ENCODE measurements at places on chromosomes 6 and 20. TPM values are rescaled to one million over a fixed set of nuclear protein-coding genes. Genes with fewer than 3 reads are reported as not detected.

The COL20A1 gene
- total RNA-seq = not detected

The CALHM5 gene
- 4.9 TPM for total RNA-seq

- DNase-seq = no peak
These were observed 38.5 kb downstream of the ARFGEF2 start for GRCh38 chr20:48959899-48960550.

DNA sequence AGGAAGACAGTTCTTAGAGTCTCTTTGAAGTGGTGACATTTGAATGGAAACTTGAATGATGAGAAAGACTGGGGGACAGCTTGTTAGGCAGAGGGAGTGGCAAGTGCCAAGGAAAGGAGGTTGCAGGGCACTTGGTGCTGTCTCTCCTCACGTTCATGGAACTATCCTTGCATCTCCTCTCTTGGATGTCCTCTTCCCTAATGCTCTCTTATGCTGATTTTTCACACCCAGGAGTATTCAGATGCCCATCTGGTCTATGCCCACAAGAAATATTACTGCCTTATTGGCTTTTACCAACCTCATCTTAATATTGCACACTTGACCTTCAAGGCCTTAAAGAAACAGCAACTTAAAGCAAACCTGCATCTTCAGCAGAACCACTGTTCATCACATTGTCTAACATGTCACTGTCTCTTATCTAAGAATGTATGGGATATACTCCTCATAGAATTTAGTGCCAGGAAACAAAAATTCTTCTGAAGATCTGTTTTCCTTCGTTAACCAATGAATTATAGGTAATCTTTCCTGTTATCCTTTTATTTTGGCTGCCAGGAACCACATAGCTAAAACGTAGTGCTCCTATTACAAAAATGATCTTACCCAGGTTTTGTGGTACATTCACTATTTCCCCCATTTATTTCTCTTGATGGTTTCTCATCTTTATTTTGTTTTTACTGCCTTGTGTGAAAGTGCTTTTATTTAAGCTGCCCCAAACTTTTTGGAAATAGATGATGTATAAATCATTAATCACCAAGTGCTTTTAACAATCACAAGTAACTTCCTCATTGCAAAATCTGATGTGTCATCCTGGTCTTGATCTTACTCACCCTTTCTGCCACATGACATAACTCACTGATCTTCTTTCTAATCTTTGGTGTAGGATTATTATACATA is 12.8 kb downstream of the RGS17 start:
- DNase-seq = no peak

GRCh38 chr6:127342296-127342945 is 988 bp downstream of the ECHDC1 start:
- DNase-seq = no peak

DNA sequence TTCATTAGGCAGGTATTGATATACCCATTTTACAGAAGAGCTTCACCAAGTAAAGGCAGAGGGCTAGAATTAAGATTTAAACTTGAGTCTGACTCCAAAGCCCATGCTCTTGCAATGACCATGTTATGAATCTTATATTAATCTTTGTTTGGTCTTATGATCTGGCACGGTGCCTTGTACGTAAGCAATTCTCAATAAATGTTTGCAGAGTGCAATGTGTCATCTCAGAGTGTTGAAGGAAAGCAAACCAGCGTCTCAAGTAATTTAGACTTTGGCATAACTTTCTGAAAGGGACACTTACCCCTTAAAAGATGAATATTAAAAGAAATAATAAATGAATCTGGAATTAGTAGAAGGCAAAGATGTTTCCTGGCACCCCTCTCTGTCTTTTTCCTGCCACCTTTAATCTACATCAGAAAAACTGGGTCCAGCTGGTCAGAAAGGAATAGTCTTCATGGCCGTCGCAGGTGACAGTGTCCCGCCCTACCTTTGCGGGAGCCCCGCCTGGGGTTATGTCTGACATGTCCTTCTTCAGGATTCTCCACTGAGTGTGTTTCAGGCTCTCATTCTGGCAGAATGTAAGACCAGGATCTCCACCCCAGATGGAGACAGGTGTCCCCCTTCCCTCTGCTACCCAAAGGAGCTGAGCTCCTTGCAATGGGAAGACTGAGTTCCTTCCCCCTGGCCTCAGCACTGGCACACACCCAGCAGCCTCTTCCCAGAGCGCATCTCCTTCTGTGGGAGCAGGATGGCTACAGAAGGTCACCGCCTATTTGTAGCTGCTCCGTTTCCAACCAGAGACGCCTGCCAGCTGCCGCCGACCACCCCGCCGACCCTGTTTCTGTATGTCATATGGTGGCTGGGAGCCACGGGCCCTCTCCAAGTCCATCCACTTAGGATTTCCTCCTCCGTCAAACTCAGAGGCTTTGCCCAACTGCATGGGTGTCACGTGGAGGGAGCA is 266.3 kb upstream of the ECI2 start:
- DNase-seq = no peak

DNA sequence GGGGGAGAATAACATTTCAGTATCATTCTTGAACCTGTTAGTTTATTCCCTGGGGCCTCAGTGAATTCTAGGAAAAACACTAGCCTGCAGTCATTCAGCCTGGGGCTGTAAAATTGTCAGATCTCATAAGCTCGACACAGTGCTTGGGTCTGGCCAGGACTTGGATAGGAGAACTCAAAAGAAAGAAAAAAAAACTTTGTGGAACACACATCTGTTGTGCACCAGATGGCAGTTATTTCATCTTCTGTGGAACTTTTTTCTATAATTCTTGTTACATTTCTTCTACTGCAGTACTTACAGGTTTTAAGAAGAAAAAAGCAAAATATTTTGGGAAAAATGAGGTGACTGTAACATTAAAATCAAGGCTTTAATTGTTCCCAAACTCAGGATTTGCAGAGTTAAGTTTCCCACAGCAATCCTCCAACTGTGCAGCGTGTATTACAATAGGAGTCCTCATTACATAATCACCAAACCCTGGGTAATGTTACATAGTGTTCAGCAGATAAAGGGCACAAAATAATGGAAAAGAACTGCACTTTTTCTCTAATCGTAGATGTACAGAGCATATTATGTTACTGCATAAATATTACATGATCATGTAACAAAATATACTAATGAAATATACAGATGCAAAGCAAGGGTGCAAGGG is 531.1 kb upstream of the CITED2 start:
- DNase-seq = no peak

DNA sequence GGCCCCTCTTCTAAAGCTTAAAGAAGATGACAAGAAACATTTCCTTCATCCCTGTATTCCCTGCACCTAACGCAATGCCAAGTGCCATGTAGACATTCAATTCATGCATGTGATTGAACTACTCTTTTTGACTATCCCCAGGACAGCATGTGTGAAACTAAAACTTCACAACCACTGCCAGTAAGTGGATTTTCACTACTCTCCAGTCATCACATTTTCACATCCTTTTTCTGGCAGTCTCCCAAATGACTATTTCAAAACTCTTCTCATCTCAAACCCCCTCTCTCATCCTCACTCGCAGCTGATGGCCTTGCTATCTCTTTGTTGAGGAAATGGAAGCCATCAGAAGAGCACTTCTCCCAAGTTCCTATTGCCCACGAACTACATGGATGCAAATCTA is 122.6 kb downstream of the OPRM1 start:
- DNase-seq = no peak

DNA sequence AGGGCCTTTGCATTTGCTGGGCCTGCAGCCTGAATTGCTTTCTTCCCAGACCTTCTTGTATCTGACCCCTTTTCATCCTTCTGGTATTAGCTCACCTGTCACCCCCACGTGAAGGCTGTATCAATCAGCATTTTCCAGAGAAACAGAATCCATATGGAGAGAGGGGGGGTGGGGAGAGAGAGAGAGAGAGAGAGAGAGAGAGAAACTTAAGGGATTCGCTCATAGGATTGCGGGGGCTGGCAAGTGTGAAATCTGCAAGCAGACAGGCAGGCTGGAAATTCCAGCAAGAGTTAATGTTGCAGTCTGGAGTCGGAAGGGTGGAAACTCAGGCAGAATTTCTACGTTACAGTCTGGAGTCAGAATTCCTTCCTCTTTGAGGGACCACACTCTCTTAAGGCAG is 410.7 kb upstream of the SULF2 start:
- no peak for DNase-seq

DNA sequence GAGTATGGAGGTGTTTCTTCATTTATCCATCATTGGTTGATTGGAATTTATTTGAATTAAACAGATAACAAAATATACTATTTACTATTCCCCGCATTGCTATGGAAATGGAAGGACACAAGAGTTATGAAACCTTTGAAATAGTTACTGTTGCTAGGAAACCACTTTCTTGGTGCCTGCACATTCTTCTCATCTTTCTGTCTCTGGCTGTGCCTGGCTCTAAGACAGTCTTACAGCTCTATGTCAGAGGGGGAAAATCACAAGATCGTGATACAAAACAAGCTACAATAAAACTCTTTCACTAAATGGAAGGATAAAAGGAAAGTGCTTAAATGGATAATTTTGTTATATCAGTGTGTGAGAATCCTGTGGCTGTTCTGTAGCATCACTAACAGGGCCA is 453.0 kb downstream of the LMBRD1 start:
- DNase-seq = no peak

The ZSCAN23 gene
- 6.0 TPM for total RNA-seq

DNA sequence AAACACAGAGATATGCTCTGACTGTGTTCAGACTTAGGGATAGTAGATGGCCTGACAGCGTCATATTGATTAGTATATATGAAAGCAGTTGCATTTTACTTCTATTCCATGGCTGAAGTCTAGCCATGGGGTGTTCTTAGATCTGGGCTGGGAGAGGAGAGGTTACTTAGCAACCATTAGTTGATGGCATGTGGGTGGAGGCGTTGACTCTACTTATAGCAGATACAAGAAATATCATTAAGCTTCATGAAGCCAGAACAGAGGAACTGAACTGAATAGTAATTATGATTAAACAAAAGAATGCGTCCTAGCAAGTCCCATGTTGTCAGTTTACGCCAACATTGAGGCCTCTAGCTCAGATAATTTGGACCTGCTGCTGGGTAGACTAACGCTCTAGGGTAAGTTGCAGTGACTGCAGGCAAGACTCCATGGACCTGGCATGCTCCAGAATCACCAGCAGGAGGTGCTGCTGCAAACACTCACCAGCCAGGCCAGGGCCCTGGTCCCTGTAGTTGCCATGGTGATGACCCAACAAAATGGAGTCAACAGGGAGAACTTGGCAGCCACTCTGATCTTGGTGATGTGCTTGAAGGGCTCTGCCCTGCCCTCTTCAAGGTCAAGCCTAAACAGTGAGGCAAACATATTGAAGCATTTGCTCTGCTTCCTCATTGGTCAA is 477.3 kb downstream of the PREX1 start:
- no peak for DNase-seq

The CD93 gene
- 0.21 TPM for total RNA-seq

The ADAT2 gene
- total RNA-seq = 4.5 TPM

DNA sequence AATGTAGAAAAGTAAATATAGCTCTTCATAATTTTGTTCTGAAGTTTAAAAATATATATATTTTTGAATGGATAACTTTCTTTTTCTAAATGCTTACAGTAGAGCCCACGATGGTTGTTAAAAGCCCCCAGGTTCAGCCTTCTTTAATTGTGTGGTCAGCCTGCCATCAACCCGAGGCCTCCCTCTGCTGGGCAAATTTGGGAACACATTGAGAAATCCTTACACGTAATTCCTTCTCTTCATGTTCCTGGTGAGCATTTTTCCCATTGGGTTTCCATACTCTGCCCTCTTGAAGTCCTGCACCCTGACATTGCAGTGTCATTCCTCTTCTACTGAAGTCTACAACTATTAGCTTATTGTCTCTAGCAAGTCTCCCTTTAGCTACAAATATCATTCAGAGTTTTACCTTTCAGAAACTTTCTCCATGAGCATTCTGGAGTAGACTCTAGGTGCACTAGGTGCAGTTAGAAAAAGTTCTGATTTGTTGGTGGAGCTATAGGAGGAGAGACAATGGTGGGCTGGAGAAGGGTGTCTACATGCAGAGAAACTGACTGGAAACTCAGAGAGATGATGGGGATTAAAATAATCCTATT is 40.6 kb downstream of the TRIM38 start:
- DNase-seq = no peak

DNA sequence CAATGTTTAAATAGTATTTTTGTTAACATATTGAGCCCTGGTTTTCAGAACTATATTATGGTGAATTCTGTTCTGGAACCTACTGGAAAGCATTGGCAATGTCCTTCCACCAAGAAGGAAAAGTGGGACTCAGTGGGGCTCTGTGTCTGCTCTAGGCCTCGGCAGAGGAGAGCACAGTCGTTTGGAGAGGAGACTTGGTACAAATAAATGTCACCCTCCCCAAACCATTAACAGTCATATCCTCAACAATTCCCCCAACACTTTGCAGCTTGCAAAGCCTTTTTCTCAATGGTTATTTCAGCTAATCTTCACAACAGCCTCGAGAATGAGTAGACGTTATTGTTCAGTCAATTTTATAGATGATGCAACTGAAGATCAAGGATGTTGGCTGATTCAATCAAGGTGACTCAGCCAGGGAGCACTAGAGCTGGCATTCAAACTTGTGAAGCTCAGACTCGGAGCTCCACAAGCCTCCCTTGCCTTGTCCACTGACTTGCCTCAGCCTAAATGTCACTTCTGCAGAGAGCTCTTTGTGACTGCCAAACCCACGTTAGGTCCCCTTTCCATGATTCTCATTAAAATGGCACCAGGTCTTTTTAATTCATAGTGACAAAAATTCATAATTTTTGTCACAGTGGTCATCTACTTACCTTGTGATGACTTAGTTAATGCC is 60.6 kb downstream of the TOX2 start:
- DNase-seq = no peak

GRCh38 chr20:58637466-58638213 is 13.4 kb upstream of the STX16 start:
- DNase-seq = no peak

The DNAH8 gene
- total RNA-seq = 0.21 TPM

DNA sequence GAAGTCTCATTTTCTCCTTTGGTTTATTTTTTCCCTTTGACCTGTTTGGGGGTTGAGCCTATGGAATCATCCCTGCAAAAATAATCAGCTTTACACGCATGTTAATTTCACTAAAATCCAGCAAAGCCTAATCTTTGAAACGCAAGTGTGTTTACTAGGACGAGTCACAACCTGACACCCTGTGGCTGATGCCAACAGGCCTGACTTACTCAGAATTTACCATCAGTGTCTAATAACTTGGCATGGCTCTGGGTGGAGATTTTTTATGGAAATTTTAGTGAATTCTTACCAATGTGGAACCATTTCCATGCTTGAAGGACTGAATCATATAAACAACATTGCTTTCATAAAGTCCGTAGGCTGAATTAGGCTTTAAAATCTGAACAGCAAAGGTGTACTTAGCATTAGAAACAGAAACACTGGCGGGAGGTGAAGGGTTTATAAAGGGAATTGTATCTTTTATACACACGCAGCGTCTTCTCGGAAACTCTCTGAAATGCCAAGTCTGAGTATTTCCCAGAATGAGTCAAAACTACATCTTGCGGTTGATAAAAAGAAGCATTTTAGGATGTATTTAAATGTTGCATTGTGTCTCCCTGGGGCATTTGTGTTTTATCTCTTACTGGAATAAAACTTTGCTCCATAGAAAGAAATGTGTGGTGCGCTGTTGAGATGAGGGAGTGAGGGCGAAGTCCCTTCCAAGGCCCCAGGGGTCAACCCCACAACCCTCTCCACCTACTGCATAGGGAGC is 81.2 kb downstream of the DACT2 start:
- DNase-seq = no peak

- DNase-seq = no peak
These were observed 118.8 kb downstream of the PRDM1 start for GRCh38 chr6:106204961-106205360.
